ENCODE measurements at places on chromosomes 13 and 19.

GRCh38 chr13:110562036-110562597, 595 bp upstream of the RAB20 start:
- no peak for DNase-seq

DNA sequence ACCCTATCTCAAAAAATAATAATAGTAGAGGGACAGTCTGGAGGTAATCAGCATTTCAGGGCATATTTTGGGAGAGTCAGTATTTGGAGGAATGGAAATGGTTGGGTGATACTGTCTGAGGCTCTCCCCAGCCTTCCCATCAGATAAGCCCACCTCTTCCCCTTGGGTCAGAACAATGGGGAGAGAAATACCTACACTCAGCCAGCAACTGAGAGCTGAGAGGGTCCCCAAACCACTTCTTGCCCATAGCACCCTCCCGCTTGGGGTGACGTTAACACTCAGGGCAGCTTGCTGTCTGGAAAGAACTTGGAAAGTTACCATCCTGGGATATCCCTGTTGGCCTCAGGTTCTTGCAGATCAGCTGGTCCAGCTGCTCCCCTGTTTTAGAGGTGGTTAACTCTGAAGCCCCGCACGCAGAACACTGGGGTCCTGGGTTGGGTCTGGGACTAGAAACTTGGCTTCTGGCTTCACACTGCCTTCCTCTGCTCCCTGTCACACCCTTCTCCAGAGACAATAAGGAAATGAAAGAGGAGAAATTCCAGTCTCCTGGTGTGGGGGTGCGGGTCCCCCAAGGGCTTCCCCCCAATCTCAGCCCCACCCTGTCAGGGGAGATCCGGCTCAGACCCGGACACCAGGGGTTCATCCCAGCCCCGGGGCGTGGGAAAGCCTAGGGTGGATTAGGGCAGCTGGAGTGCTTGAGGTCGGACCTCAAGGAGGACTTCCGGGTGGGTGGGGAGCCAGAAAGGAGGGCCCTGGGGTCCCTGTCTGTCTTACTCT, 2.5 kb downstream of the FOXA3 start:
- DNase-seq: no peak

- peak; percentile 3 for DNase-seq
Observed at GRCh38 chr13:44278166-44278565, 95.5 kb upstream of the SERP2 start.

GRCh38 chr13:78187781-78188180, 269.1 kb upstream of the EDNRB start:
- DNase-seq: no peak

DNA sequence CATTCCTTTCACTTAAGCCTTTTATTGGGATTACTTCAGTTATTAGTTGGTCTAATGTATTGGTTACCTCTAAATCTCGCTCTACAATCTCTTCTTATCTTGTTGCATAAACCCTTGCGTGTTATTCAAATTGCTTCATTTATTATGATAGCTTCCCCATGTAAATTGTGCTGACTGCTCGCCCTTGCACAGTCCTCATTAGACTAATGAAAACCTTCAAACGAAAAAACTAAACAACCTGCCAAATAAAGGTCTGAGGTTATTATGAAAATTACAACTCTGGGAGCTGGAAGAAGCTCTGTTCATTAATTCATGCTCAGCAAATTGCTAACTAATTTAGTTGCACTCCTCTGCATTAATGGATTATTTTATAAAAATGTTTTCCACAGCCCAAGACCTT, 320.1 kb downstream of the DACH1 start:
- DNase-seq: no peak

DNA sequence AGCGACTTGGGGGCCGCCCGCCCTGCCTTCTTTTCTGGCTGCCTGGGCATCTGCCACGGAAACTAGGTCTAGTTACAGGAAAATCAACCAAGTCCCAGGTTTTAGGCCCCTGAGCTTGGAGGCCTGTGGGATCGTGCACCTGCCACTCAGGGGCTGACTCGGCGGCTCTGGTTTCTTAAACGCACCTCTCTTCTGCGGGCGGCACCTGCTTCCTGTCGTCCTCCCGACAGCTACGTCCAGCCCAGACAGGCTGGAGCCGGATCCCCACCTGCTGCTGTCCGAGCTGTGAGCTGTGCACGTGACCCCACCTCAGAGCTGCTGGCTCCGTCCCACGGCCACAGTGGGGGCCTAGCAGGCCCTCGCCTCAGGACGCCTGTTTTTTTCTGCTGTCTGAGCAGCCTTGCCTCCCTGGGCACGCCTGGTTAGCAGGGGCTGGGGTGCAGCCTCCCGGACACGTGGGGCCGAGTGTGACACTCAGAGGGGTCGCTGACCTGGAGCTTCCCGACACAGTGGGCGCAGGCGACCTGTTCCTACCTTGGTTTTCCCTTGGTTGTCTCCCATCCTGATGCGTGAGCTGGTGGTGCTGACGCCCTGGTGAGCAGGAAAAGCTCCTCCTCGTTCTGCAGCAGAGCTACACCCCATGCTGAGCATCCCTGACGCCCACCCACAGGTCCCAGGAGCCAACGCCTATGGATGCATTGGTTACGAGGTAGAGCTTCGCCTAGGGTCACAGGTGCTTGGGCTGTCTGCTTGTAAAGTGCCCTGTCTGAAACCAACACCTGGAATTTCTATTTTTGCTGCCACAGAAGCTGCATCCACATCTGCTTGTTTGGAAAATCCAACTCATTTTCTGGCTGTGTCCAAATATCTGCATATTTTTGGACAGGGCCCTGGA, 17.5 kb downstream of the TMEM255B start:
- no peak for DNase-seq
